ENCODE measurements at places on chromosomes 7 and 10. TPM values are rescaled to one million over a fixed set of nuclear protein-coding genes. Genes with fewer than 3 reads are reported as not detected.

DNA sequence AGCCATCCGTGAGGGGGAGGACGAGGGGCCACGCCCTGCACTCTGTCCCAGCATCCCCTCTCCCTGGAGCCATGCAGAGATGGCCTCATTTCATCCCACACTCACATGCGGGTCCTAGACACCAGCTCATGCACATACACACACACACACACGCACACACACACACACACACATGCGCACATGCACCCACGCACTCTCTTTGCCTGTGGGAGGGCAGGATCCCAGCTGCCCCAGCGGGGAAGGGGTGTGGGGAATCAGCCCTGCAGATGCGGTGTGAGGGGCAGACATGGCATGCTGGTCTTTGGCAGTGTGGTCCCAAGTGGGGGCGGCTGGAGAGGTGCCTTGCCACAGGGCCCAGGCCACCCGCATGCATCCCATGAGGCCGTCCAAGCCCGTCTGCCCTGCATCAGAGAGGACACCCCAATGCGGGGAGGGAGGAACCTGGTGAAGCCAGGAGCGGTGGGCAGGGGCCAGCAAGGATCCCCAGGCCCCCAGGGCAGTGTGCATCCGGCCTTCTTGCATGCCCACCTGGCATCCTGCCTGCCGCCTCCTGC lies 68.1 kb downstream of the LHPP start:
- H3K4me1 ChIP-seq, result peaks cover 10% of the 10 kb centered on the region
- H3K27me3 ChIP-seq, result no peaks in the 10 kb centered on the region
- no peaks in the 10 kb centered on the region for H3K36me3 ChIP-seq
- no peak overlapping the region for H3K27ac ChIP-seq
- DNase-seq, result no peak

GRCh38 chr7:74101061-74101681 lies 17.6 kb downstream of the LIMK1 start:
- DNase-seq, result no peak
- no peak overlapping the region for H3K4me3 ChIP-seq
- no peaks in the 10 kb centered on the region for H3K4me1 ChIP-seq
- H3K36me3 ChIP-seq, result no peaks in the 10 kb centered on the region

DNA sequence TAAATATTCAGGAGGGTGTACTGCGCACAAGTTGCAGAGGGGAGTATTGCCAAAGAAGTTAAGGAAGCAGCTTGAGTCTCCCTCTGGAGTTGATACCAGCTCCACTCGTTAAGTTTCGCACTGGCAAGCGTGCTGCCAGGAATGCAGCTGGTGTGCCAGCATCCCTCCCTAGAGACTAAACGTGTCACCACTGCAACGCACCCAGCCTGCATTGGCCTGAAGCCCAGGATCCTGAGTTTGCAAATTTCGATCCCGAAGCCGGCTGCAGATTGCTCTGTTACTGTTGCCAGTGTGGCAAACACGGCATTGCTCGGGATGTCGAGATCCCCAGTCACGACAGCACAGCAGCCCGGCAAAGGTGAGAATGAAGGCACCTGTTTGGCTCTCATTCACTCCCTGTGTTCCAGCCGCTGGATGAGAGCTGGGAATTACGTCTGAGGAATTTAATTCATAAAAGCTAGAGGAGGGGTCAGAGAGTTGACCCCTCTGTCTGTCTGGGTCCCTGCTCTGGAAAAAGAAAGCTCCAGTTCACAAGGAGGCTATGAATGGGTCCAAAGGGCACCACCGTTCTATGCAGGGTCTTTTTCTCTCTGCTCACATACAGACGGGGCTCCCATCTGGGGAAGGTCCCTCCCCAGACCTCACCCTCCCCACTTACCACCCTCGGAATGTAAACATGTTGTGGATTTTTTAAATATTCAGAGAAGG lies 61.0 kb downstream of the NRP1 start:
- peaks cover 16% of the 10 kb centered on the region for H3K4me1 ChIP-seq
- H3K36me3 ChIP-seq, result no peaks in the 10 kb centered on the region
- DNase-seq, result peak; percentile 76
- peaks cover 3% of the 10 kb centered on the region for H3K27me3 ChIP-seq
- peak overlapping the region; percentile 18 for H3K4me3 ChIP-seq

GRCh38 chr10:119253433-119254174 lies 46.2 kb downstream of the GRK5 start:
- H3K27ac ChIP-seq, result peak overlapping the region; percentile 91
- no peaks in the 10 kb centered on the region for H3K36me3 ChIP-seq
- H3K4me3 ChIP-seq, result no peak overlapping the region
- peak; percentile 88 for DNase-seq
- H3K4me1 ChIP-seq, result peaks cover 51% of the 10 kb centered on the region
- no peaks in the 10 kb centered on the region for H3K27me3 ChIP-seq

- no peaks in the 10 kb centered on the region for H3K36me3 ChIP-seq
- H3K27ac ChIP-seq, result no peak overlapping the region
Observed at GRCh38 chr7:11130012-11130411, 156.3 kb downstream of the PHF14 start.

DNA sequence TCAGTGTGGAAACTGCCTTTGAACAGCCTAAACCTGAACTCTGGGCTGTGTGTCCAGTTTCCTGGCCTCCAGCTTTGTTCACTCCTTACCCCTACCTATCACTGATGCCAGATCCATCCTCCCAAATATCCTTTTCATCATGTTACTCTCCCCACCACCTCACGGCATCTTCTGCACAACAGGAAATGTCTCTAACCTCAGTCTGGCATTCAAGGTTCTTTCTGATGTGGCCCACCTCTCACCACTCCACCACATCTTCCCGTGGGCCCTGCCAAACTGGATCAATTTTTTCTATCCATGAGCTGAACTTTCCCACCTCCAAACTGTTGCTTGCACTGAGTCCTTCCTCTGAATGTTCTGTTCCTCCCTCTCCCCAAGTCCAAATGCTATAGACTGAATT lies 35.8 kb upstream of the MAP3K8 start:
- no peaks in the 10 kb centered on the region for H3K36me3 ChIP-seq
- peaks cover 6% of the 10 kb centered on the region for H3K4me1 ChIP-seq
- no peak for DNase-seq
- no peaks in the 10 kb centered on the region for H3K27me3 ChIP-seq
- H3K27ac ChIP-seq, result no peak overlapping the region
- H3K4me3 ChIP-seq, result no peak overlapping the region

- H3K4me3 ChIP-seq, result peak overlapping the region; percentile 24
- H3K4me1 ChIP-seq, result peaks cover 28% of the 10 kb centered on the region
- H3K27me3 ChIP-seq, result no peaks in the 10 kb centered on the region
- no peaks in the 10 kb centered on the region for H3K36me3 ChIP-seq
- no peak overlapping the region for H3K27ac ChIP-seq
Observed at GRCh38 chr7:105003275-105003674, 10.7 kb upstream of the KMT2E start.

DNA sequence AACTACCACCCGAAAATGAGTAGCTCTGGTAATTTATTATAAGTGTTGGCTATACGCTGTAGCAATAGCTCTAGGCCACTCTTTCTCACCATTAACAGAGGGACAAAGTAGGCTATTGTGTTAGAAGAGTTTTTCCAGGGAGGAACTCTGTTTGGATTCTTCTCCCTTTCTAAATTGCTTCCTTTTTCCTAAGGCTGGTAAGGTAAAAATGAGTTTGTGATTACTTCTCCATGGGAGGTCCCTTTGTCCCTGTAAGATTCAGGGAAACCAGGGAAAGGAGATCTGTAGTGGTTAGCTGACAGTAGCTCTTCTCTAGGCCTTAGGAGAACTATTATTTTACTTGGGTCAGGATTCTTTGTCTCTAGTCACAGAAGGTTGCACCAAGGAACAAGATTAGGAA lies 23.2 kb upstream of the SEMA3E start:
- H3K4me1 ChIP-seq, result no peaks in the 10 kb centered on the region
- no peaks in the 10 kb centered on the region for H3K27me3 ChIP-seq
- no peaks in the 10 kb centered on the region for H3K36me3 ChIP-seq
- no peak overlapping the region for H3K4me3 ChIP-seq
- H3K27ac ChIP-seq, result no peak overlapping the region

GRCh38 chr10:128892005-128892404 lies 575.0 kb upstream of the MGMT start:
- H3K4me3 ChIP-seq, result no peak overlapping the region
- DNase-seq, result no peak
- H3K27me3 ChIP-seq, result no peaks in the 10 kb centered on the region
- no peaks in the 10 kb centered on the region for H3K36me3 ChIP-seq

The PTPRN2 gene
- total RNA-seq, result 6.9 TPM

The H2BK1 gene
- total RNA-seq, result 1.1 TPM

The DNAH11 gene
- 44.3 TPM for total RNA-seq

All from ovary (tissue), 10 donors.